Lower leg skin (tissue), 4 donors: ENCODE measurements at places on chromosomes 2 and 18.

DNA sequence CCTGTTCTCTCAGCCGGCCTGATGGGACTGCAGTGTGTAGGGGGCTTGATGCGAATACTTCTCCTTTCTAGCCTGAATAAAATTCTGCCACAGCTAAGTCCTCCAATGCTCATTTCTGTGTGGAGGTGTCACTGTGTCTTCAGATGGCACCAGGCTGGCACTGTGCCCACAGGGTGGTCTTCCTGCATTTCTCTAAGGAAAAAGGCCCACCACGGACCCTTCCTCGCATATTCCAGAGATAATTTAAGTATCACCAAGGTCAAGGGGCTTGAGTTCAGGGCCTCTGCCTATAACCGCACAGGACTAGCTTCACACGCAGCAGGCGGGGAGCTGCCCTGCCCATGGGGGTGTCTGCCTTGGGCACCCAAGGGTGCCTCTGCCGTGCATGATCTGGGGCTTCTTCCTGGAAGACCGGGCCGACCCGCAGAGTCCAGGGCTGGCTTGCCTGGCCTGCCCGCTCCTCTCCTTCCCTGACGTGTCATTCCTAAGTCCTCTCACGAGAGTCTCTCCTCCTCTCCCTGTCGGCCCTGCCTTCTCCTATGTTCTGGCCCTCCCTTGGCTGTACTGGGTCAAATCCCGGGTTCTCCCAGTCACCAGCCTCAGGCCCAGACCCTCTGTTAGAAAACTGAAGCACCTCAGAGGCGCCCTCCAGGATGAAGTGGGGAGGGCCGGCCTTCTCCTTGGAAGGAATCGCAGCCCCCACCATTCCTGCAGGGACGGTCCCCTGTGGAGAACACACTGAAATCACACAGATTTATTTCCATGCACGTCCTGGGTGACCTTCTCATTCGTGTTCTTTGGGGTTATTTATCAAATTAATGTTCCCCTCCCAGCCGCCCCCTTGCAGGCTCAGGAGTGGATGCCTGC, 48.9 kb upstream of the PXDN start:
- DNase-seq: no peak

- DNase-seq: no peak
Measured at GRCh38 chr18:47931718-47932103, 1.3 kb upstream of the SMAD2 start.

DNA sequence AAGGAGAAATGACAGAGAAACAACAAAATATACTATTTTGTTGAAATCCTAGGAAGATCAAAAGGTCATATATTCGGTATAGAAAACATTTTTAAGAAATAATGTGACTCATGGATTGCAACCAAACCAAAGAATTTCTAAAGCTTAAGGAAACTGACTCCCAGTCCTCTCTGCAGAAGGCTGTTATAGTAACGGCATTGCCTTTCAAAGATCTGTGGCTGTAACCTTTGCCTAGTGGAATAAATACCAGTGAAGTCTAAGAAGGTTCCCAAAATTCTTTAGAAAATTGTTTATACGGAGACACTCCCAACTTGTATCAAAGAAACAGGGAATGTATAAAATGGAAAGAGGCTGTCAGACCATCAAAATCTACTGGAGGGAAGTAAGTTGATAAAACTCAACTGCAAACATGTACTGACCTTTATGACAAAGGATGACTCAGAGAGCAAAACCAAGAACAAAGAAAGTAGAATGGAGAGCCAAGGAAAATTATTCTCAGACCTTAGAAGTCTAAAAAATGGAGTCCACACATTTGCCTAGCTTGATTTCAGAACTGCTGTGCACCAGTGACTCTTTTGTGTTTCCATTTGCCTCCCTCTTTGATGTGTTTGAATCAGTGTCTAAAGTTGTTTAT, 48.6 kb upstream of the FSIP2 start:
- DNase-seq: no peak

- DNase-seq: peak; percentile 80
Measured at GRCh38 chr2:74740741-74741431, 86.8 kb downstream of the SEMA4F start.

DNA sequence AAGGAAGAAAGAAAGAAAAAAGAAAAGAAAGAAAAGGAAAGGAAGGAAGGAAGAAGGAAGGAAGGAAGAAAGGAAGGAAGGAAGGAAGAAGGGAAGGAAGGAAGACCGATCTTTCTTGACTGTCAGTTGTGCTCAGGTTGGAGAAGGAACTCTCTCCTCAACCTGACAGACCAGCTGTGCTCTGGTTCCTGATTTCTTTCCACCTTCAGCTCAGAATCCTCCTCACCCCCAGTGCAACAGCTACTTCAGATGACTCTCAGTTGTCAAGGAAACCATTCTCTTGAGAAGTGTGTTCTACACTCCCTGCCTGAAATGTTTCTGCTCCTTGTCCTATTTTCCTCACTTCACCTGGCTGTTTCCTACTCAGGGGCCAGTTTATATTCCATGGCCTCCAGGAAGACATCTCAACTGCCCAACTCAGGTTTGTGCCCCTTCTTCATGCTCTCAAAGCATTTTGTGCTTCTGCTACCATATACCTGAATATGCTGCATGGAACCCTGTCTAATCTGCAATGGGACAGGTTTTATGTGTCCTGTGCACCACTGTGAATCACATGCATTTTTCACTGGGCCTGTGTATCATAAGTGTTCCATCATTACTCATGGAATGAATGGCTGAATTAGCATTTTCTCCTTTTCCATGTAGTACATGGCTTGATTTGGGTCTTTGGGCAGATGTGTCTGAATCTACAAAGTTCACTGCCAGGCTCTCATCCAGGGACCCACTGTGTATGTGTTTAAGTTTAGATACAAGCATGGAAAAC, 32.8 kb upstream of the DOCK10 start:
- no peak for DNase-seq

DNA sequence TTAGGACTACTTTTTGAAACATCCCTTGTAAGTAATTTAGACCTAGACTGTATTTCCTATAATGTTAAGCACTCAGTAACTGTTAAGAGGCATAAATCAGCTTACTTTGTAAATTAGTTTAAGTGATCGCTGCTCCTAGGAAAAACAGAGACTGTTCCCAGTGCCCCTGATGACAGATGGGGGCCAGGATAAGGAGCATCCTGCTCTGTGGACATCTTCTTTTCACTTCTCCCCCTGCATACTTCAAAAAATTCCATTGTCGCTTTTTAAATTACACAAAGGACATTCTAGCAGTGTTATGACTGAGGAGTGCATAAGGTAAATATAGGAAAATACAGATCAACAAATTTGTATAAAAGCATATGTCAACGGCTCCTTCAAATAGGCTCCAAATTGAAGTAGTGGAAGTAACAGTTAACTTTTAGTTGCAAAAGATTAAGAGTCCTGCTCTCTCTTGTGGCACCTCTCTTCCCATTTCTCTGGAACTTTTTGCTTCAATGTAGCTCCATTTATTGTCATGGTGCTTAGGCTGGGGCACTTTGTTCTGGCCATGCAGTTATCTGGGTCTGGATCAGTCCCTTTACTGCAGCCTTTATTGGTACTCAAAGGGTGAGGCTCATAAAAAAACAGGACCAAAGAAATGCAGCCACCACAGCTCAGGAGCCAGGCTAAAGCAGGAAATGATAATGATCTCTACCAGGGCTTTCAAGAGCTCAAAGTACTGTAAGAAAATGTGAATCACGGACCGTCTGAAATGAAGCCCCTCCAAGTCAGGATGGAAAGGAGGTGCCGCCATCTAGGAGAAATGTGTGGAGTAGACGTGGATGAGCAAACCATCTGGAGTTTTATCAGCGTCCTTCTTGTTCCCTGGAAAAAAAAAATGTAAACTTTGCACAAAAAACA, 162.1 kb upstream of the ZNF516 start:
- DNase-seq: no peak

DNA sequence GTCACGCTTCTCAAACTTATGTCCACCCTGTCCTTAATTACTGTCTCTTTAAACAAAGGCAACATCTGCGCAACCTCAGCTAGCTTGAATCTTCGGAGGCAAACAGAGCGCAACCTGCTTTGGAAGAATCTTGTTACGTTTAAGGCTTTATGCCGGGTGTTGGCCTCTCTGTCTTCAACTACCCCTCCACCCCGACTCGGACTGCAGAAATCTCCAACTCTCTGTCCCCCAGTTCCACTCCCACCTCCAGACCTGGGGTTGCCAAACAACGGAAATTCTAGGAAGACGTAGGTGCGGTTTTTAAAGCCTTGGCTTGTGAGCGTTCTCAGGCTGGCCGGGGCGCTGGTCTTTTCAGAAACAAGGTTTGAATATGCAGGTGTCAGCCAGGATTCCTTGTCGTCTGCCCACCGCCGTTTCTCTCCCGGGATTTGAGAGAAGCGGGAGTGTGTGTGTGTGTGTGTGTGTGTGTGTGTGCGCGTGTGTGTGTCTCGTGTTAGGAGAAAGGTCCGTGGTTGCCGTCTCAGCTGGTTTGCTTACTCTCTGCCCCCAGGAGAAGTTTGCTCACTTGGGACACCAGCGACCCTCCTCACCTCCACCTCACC, 1.1 kb upstream of the ONECUT2 start:
- DNase-seq: no peak

GRCh38 chr2:217204358-217204757, 344.5 kb upstream of the TNP1 start:
- DNase-seq: no peak

- no peak for DNase-seq
Measured at GRCh38 chr2:8761529-8762164, 75.8 kb downstream of the KIDINS220 start.

DNA sequence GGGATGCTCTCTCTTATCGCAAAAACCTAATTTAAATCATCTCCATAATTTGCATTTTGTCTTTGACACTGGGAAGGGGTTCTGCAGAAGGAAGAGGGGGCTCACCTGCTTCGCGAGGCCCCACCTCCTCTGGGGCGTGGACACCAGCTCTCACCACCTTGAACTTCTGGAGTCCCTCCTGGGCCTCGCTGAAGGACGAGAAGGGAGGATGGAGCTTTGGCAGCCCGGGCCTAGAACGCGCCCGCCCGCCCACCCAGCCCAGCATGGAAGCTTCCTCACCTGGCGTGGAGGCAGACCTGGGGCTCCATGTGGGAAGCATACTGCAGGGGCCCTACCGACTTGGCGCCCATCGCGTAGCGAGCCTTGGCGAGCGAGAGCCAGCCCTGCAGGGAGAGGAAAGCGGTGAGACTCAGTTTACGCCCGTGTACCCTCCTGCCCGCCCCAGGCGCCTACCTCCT, 1.1 kb upstream of the IMP4 start:
- peak; percentile 85 for DNase-seq

DNA sequence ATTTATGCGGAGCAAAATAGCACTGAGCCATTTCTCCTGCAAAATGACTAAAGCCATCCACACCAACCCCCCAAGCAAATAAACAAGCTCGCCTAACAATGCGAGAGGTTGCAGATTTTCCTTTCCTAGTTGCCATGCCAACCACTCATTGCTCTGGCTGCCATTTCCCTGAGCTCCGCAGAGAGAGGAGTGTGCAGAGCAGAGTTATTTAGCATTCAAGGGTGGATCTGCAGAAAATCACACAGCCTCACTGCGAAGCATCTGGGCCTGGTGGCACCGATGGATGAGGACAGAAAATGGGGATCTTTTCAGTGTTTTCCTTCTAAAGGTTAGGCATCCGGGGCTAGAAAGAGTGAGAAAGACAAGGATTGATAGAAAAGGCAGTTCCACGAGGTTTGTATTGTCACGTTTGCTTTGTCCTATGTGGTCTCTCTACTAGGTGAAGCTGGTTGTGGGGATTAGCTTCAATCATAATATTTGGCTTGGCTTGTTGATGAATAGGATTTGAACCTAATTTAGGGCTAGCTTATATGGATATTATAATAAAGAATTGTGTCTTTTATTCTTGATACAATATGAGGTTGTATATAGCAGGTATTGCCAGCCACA, 110.2 kb upstream of the UNC80 start:
- no peak for DNase-seq

GRCh38 chr2:54638103-54638502, 85.4 kb upstream of the EML6 start:
- DNase-seq: no peak

- no peak for DNase-seq
Measured at GRCh38 chr2:9919512-9919911, 32.0 kb upstream of the GRHL1 start.

DNA sequence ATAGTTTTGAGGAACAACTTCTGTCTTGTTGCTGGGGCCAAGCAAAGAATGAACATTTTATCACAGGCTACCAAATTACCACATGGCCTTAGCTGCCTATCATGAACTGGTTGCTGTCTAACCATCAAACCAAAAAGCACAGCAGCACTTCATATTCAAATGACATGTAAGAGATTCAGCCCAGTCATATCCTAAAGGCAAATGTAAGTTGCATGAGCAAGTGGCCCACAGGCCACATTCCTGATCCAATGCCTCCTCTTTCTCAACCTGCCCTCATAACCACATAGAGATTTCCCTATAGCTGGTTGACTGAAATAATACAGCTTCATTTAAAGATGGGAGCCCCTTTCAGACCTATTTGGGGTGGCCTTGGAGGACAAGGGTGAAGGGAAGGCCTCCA, 572.3 kb downstream of the IRS1 start:
- no peak for DNase-seq

- no peak for DNase-seq
Measured at GRCh38 chr2:178241844-178242551, 47.7 kb downstream of the OSBPL6 start.

DNA sequence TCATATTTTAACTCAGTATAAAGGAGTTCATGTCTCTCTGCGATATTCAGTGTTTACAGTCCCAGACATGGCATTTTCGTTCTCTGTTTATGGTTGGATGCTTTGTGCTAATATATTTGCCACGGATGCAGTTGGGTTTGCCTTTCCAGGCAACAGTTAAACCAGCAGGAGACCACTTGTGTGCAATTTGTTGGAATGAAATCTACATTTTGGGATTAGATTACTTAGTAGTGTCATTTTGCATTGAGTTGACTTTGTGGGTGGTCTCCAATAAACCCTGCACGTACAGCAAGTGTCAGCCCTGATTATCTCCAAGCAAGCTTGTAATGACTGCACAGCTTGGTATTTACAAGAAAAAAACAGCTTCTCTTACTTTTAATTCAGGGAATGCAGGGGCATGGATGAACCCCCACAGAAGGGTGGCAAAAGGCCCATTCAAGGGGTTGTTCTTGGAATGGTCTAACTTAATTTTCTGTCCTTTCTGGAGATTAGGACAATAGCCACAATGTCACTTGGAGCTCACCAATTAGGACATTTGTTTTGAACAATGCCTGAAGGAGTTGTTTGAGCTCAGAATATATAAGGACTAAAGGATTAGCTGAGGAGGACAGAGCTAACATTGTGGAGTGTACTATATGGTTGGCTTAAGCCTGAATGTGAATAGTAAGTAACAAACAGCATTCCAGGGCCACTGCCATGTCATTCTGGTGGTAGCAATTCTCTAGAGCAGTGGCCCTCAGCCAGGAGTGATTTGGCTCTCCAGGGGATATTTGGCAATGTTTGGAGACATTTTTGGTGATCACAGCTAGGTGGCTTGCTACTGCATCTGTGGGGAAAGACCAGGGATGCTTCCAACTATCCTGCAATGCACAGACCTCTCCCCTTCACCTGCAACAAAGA, 121.5 kb downstream of the SLC4A3 start:
- no peak for DNase-seq

DNA sequence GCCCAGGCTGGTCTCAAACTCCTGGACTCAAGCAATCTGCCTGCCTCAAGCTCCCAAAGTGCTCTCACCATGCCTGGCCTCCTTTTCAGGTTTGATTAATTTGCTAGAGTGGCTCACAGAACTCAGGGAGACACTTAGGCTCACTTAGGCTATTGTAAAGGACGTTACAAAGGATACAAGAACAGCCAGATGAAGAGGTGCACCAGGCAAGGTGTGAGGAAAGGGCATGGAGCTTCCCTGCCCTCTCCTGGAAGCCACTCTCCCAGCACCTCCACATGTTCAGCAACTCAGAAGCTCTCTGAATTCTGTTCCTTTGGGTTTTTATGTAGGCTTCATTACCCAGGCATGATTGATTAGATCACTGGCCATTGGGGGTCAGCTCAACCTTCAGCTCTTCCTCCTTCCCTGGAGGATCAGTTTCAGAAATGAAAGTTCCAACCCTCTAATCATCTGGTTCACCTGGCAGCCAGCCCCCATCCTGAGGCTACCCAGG, 78.7 kb upstream of the RGPD5 start:
- DNase-seq: no peak
